Posterior vena cava (tissue), 2 donors: ENCODE measurements at places on chromosomes 3 and 15.
A peak's percentile ranks its signal among the peaks of the same experiment; 100 is the strongest.

- DNase-seq, result no peak
Observed at GRCh38 chr15:55226127-55226526, 29.4 kb upstream of the RSL24D1 start.

DNA sequence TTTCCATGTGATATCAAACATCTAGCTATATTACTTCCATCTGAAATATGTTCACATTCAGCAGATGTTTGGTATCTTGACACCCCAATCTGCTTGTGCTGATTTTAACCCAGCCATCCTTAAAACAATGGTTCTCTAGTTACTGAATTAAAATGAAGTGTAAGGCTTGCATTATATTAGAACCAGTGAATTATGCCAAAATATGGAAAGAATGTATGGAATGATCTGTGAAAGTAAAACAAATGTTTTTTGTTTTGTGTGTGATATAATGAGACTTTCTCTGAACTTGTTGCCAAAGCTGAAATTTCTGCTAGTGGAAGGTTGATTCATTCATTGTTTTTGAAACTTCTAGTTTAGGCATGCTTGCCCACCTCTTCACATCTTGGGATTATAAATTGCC, 317.1 kb downstream of the MEX3B start:
- no peak for DNase-seq

- DNase-seq, result no peak
Observed at GRCh38 chr3:87420171-87420570, 143.8 kb upstream of the POU1F1 start.

DNA sequence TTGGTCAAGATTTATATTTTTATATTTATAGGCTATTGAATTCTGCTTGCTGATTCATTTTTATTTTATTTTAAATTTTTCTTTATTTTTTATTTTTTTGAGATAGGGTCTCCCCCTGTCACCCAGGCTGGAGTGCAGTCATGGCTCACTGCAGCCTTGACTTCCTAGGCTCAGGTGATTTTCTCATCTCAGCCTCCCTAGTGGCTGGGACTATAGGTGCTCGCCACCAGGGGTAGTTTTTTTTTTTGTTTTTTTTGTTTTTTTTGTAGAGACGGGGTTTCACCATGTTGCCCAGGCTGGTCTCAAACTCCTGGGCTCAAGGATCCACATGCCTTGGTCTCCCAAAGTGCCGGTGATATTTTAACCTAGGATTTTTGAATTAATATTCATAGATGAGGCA, 31.2 kb downstream of the NR2E3 start:
- no peak for DNase-seq

GRCh38 chr3:178454726-178455125, 81.5 kb upstream of the KCNMB2 start:
- peak; percentile 83 for DNase-seq

DNA sequence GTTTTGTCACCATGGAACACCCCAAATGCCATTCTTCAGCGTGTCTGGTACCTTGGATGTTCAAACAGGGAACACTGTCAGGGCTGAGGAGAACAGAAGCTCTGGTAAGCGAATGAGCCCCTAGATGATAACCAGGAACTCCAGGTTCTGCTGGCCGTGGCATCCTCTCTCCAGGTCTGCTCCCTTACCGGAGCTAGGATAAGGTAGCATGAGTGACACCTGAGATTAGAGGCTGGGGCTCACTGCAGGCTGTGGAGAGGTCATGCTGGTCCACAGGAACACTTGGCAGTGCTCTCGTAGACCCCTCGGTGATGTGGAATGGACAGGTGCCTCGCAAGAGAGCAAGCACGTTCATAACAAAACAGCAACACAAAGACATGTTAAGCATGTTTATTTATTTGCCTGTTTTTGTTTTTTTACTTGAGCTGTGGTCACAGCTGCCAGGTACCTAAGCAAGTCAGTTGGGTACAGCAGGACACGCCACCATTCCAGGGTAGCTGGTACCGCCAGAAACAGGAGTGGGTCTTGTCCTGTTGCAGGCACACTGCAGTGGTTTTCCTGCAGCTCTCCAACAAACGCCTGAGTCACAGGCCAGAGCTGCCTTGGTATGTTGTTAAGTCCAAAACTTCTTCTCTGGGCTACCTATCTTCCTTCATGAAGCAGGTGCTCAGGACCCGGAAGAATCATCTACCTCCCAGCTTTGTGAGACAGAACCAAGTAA, 4.6 kb downstream of the RBM15B start:
- no peak for DNase-seq

GRCh38 chr3:65978116-65978515, 60.6 kb downstream of the MAGI1 start:
- DNase-seq, result no peak

DNA sequence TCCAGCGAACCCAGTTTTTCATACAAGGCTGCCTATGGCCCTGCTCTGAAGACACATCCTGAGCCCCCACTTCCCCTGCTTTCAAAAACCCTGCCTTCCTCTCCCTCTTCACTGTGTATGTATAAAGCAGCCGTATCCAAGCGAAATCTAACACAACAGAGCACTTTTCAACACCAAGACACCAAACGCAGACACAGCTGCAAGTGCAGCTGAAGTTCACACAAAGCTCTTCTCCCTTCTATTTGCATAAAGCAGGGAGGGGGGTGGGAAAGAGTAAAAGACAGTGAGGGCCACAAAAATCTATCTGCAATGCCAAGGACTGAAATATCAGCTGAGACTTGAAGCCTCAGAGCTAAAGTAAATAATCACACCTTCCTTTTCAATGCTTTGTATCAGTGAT, 35.1 kb upstream of the CSPG5 start:
- no peak for DNase-seq

DNA sequence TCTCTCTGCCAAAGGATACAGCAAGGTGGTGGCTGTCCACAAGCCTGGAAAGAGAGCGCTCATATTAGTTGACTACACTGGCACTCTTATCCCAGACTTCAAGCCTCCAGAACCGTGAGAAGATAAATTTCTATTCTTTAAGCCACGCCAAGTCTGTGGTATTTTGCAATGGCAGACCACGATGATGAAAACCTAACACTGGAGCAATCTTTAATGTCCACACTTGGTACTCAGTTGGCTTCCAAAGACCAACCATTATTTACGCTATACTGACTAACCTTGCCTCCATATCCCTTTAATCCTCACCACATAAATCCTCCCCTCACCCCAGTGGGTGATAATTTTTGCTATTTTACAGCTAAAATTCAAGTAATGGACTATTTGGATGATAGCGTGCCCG, 16.9 kb upstream of the LACTB start:
- no peak for DNase-seq

DNA sequence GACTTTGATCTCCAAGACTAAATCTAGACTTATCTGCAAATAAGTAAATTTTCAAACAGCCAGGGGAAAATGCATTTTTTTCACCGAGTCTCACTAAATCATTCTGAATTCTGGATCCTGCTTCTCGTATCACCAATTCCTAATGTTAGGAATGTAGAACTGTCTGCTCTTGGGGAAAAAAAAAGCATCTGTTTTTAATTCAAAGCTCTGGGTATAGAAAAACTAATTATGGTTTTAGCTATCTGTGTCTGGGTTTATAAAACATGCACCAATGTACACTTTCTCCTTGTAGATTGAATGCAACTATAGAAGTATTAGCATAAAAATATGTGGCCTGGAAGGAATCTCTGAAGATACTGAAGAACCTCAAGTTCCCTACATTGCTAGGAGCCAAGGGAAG, 4.8 kb upstream of the CDAN1 start:
- DNase-seq, result no peak

DNA sequence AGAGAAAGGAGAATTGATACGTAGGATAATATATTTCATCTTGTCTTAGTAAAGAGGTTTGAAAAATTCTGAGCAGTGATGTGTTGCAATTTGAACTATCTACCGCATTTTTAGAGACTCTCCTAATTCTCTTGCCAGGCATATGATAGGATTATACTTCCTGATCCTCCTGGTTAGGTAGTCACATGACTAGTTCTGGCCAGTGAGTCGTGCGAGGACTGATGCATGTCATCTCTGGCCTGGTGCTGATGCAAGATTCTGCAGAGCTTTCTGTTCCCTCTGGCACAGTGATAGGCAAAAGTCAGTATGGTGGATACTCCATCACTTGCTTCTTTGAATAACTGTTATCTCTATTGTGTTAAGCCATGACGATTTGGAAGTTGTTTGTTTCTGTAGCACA, 277.6 kb upstream of the NAALADL2 start:
- no peak for DNase-seq

GRCh38 chr3:37559461-37559860, 302.2 kb upstream of the CTDSPL start:
- DNase-seq, result no peak

DNA sequence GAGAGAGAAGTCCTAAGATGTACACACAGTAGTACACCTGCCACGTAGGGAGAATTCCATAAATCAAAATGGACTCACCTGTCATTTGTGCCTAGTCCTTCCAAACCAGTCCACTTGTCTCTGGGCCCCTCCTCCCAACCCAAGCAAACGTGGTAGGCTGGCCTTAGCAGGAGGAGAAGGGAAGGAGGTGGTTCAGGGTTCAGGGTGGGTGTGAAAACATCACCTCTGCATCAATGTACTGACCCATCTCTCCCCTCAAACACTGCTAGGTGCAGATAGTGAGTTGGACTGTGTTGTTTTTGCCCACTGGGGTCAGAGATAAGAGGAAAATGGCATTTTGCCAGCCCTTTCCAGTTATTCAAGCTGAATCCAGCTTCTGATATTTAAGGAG, 99.3 kb downstream of the MME start:
- DNase-seq, result no peak

DNA sequence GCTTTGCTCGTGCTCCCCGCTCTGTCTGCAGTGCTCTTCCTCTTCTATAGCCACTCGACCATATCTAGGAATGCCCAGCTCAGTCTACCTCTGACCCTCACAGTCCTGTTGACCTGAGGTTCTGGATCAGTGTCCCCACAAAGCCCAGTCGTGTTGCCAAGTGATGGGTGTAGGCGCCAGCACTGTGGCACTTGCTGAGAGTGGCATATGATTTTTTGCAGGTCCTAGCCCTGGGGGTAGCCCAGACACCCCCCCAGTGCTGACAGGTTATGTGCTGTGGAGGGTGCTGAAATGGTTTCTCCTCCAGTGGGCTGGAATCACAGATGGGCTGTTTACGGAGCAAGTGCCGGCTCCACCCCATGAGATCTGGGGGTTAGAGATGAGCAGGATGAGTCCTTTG, 32.5 kb downstream of the ACAD9 start:
- DNase-seq, result peak; percentile 24

DNA sequence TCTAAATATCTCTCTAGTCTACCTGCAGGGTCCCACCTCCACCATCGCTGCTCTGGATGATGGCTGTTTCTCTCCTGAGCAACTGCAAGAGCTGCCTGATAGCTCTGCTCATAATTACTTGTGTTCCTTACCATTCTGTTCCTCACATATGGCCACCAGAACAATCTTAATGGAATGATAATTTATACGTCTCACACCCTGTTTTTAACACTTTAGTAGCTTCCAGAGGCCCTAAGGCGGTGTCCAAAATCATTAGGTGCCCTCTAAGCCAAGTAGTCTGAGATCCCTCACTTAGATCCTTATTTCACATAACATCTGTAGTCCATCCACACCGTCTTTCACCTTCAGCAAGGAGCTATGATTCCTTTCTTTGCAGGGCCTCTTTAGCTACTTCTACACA, 373.3 kb downstream of the GBE1 start:
- no peak for DNase-seq

GRCh38 chr15:53982876-53983275, 4.6 kb downstream of the UNC13C start:
- no peak for DNase-seq

- DNase-seq, result no peak
Observed at GRCh38 chr3:140199743-140200142, 264.8 kb downstream of the CLSTN2 start.

- DNase-seq, result no peak
Observed at GRCh38 chr3:72143322-72143721, 358.4 kb upstream of the PROK2 start.

DNA sequence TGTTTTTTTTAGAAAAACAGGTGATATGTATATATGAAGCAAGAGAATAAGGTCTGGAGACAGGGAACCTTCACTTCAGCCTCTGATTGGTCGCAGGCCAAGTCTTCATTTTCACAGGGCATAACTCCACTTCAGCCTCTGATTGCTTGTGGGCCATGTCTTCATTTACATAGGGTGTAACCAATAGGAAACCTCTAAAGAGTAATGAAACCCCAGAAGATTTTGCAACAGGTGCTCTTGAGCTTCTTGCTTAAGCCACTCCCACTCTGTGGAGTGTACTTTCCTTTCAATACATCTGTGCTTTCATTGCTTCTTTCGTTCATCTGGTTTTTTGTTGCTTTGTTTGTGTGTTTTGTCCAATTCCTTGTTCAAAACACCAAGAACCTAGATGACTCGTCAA, 22.6 kb upstream of the SCG3 start:
- no peak for DNase-seq

- no peak for DNase-seq
Observed at GRCh38 chr3:50341537-50341936, 901 bp upstream of the RASSF1 start.

GRCh38 chr3:10300087-10300486, 7.3 kb upstream of the GHRL start:
- no peak for DNase-seq

GRCh38 chr3:43426388-43426787, 140.0 kb downstream of the SNRK start:
- no peak for DNase-seq

DNA sequence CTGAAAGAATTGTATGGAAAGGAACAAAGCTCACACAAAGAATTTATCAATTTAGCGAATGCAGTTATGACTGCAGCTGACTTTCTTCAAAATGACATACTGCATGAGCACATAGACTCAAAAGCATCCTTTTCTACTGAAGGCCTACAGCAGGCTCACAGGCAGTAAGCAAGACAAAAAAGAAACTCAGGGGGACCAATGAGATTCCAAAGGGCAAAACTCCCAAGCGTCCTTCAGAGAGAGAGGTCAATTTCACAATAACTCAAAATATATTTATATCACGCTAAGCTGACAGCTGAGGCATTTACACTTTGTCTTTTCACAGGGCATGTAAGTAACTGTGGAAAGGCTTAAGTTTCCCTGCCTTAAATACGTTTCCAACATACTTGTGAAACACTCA, 427.9 kb upstream of the RASGRP1 start:
- DNase-seq, result no peak
